SJSA1 (cell line): ENCODE measurements at places on chromosomes 5 and 9.

GRCh38 chr5:32428426-32428825 is 16.1 kb downstream of the ZFR start:
- H3K4me1 ChIP-seq = no peaks in the 10 kb centered on the region
- no peak for DNase-seq
- H3K27me3 ChIP-seq = no peaks in the 10 kb centered on the region
- no peak overlapping the region for H3K27ac ChIP-seq
- H3K4me3 ChIP-seq = no peak overlapping the region

- no peaks in the 10 kb centered on the region for H3K36me3 ChIP-seq
- H3K4me3 ChIP-seq = no peak overlapping the region
- DNase-seq = no peak
- H3K4me1 ChIP-seq = peaks cover 13% of the 10 kb centered on the region
Measured at GRCh38 chr9:137437691-137438590, 3.2 kb downstream of the ENTPD8 start.

DNA sequence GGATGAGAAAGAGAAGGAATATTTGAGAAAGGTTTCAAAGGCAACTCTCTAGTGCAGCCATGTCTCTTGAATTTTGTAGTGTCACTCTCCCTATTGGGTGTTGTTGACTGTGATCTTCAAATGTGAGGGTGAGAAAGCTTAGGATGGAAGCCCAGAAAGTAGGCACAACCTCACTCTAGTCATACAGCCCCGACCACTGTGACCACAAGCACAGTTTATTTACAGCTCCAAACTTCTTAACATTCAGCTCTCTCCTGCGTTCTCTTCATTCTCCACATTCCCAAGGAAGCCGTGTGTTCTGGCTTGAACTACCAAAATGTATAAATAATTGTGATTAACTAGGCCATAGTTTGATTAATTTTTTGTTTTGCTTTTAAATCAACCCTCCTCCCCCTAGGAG is 542.9 kb downstream of the LRRC70 start:
- no peak overlapping the region for H3K27ac ChIP-seq
- DNase-seq = no peak
- H3K27me3 ChIP-seq = no peaks in the 10 kb centered on the region
- H3K4me1 ChIP-seq = no peaks in the 10 kb centered on the region

DNA sequence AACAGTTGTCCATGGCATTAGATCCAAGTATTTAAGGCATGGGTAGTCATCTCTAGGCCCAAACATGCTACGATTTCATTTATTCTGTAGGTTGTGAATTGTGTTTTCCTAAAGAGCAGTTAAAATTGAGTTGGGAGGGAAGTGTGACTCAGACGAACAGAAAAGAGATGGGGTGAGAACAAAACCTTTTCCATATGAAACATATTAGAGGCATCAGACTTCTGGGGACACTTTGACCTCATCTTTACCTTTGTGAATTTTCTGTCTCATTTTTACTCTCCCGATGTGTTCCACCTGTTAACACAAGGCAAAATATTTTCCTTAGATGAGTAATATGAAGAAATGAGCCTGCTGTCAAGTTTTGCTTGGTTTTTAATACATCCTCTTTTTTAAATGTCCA is 181.3 kb downstream of the ESM1 start:
- H3K4me3 ChIP-seq = no peak overlapping the region
- no peaks in the 10 kb centered on the region for H3K27me3 ChIP-seq
- peaks cover 11% of the 10 kb centered on the region for H3K4me1 ChIP-seq
- no peak overlapping the region for H3K27ac ChIP-seq

DNA sequence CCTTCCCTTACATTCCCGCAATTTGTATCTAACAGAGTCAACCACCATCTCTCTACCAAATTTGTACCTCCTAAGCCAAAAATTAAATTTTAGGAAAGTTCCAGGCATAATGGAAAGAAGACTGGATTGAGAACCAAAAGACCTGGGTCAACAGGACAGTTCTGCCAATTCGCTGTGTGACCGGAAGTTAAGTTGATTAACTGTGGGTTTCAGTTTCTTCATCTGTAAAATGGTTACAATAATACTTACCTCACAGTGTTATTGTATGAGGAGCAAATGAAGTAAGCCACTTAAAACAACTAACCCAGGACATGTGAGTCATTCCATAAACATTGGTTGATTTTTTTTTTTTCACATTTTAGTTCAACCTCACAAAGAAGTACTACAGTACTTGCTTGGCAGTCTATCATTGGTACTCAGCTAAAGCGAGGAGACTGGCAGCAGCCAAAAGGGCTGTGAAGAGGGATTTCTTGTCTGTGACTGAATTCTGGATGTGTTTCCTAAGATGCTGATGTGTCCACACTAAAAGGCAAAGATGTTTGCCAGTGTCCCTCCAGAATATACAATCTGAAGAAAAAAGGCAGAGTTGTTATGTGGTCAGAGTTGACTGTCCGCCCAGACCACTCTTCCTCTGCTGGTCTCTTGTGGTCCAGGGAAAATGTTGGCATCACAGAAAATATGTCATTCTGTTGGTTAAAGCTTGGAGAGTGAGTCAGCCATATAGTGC is 198.6 kb downstream of the TLE1 start:
- H3K4me1 ChIP-seq = peaks cover 26% of the 10 kb centered on the region
- no peaks in the 10 kb centered on the region for H3K27me3 ChIP-seq
- no peaks in the 10 kb centered on the region for H3K36me3 ChIP-seq
- no peak overlapping the region for H3K27ac ChIP-seq
- no peak overlapping the region for H3K4me3 ChIP-seq
- peak; percentile 56 for DNase-seq

GRCh38 chr5:75009556-75010345 is 42.6 kb downstream of the GCNT4 start:
- no peaks in the 10 kb centered on the region for H3K27me3 ChIP-seq
- no peak for DNase-seq
- no peaks in the 10 kb centered on the region for H3K4me1 ChIP-seq
- no peak overlapping the region for H3K27ac ChIP-seq

GRCh38 chr9:73474625-73475024 is 323.0 kb downstream of the ANXA1 start:
- no peaks in the 10 kb centered on the region for H3K4me1 ChIP-seq
- no peak overlapping the region for H3K27ac ChIP-seq
- no peak overlapping the region for H3K4me3 ChIP-seq
- no peak for DNase-seq
- H3K27me3 ChIP-seq = no peaks in the 10 kb centered on the region

DNA sequence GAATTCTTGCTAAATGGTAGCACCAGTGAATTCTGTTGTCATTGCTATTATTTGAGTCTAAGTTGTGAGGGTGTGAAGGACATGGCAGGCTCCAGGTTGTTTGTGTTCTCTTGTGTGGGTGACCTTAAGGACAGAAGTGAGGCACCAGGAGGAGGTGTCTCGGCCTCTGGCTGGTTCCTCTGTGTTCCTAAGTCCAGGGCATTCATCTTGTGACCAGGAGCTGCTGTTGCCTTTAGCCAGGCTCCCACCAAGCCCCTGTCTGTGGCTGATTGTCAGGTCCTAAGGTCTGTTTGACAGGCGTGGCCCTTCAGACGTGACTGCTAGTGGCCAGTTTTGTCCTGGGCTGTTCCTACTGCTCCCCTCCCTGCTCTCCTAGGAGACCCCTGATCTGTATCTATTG is 89.4 kb downstream of the ANGPTL2 start:
- no peak overlapping the region for H3K27ac ChIP-seq
- H3K4me1 ChIP-seq = no peaks in the 10 kb centered on the region
- no peak overlapping the region for H3K4me3 ChIP-seq

DNA sequence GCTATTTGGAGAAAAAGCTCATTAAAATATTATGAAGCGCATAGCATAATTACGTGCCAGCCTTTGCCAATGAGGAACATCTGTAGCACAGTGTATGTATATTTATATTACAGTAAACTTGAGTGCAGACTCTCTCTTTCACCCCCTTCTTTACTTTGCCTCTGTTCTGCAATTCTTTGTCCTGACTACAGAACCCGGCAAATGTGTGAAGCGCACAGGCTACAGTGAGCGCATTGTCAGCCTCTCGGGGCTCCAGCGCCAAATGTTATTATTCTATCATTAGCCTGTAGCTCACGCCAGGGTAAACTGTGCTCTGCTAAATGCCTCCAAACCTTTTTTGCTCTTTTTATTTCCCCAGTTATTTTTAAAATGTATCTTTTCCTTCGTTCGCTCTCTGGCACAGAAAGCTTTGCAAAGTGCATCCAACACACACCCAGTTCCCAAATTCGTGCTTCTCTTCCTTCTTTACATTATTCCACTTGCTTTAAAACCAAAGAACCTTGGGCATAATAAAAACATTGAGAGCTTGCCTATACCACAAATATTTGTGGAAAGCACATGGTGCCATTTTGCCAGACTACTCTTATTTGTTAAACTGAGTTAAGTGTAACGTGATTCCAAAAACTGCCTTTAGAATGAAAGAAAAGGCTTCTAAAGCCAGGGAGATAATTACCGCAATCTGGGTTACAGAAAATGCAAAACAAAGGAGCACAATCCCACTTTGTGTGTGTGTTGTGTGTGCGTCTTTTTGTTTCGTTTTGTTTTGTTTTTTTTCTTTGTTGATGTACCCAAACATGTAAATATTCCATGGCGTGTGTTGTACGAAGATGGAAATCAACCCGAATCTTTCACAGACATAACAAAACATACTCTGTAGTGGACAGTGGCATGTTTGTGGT is 164.1 kb upstream of the MPDZ start:
- H3K36me3 ChIP-seq = no peaks in the 10 kb centered on the region
- no peak overlapping the region for H3K27ac ChIP-seq
- no peaks in the 10 kb centered on the region for H3K4me1 ChIP-seq
- H3K27me3 ChIP-seq = no peaks in the 10 kb centered on the region

DNA sequence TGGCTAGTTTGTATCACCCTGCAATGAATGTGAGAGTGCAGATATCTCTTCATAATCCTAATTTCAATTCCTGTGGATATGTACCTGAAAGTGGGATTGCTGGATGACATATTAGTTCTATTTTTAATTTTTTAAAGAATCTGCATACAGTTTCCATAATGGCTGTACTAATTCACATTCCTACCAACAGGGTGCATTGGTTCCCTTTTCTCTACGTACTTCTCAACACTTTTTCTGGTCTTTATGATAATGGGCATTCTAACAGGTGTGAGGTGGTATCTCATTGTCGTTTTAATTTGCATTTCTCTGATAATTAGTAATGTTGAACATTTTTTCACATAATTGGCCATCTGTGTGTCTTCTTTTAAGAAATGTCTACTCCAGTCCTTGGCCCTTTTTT is 927.5 kb downstream of the DTWD2 start:
- no peak for DNase-seq
- no peaks in the 10 kb centered on the region for H3K27me3 ChIP-seq
- H3K36me3 ChIP-seq = no peaks in the 10 kb centered on the region
- H3K4me3 ChIP-seq = no peak overlapping the region
- H3K27ac ChIP-seq = no peak overlapping the region

DNA sequence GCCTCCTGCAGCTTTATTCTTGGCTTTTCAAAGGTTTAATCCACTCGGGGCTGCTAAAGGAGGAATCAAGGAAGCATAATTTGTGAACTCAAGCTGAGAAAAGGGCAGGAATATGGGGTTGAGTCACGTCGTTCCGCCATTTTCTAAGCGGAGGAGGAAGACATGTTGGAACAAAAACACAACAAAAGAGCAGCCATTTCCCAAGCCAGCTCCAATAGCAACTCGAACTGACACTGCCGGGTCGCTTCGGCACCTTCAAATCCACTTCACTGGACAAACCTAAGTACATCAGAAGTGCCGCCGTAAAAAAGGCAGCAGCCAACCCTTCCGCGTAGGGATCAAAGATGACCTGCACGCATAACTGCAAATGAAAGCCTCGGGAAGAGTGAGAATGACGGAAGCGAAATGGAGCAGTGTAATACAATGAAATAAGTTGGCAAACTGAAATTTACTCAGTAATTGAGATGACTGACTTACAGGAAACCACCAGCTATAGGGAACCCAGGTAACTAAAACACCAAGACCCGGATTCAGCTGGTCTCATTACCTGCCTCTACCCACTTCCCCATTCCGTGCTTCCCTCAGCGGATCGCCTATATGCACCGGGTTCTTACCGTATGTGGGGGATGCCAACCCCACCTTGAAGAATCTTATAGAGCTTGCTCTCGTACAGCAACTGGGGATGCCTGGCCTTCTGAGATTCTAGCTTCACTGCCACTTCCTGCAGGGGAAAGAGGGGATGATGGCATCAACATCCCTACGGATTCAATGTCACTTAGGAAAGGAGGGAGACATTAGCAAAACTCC is 1.6 kb downstream of the CSNK1A1 start:
- H3K27me3 ChIP-seq = no peaks in the 10 kb centered on the region
- peak overlapping the region; percentile 74 for H3K4me3 ChIP-seq
- no peak for DNase-seq
- peaks cover 64% of the 10 kb centered on the region for H3K36me3 ChIP-seq
- H3K4me1 ChIP-seq = peaks cover 21% of the 10 kb centered on the region

- no peak for DNase-seq
- H3K36me3 ChIP-seq = no peaks in the 10 kb centered on the region
Measured at GRCh38 chr5:142720641-142721271, 34.9 kb upstream of the FGF1 start.

DNA sequence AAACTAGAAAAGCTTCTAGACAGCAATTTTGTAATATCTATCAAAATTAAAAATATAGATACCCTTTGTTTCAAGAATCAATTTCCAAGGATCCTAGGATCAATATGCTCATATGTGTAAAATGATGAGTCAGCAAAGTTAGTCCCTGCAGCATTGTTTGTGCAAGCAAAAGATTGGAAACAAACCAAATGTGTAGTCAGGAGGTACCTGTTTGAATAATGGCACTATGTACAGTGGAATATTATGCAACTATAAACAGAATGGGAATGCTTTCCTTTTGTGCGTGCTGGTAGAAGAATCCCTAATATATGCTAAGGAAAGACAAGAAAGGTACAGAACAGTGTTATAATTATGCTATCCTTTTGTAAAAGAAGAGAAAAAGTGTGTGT is 58.5 kb upstream of the PJA2 start:
- DNase-seq = no peak
- no peak overlapping the region for H3K27ac ChIP-seq
- no peaks in the 10 kb centered on the region for H3K27me3 ChIP-seq
- no peaks in the 10 kb centered on the region for H3K36me3 ChIP-seq
- H3K4me3 ChIP-seq = no peak overlapping the region

DNA sequence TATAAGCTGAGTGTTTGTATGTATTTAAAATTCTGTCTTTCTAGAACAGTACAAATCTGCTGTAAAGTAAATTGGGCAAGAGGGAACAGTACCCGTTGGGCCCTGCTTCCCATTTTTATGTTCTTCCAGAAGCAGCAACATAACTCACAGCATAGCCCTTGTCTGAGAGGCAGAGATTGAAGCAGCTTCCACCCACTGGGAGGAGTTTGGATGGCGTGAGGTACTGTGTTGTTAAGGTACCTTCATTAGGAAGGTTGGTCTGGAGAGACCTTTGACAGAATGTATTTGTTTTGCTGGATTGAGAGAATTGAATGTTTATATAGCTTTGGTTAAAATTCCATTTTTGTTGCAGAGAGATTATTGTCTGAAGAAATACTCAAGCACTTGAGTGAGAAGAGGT is 24.8 kb downstream of the RAI14 start:
- H3K4me3 ChIP-seq = no peak overlapping the region
- H3K4me1 ChIP-seq = peaks cover 41% of the 10 kb centered on the region
- DNase-seq = no peak
- no peaks in the 10 kb centered on the region for H3K36me3 ChIP-seq
- no peaks in the 10 kb centered on the region for H3K27me3 ChIP-seq
